Osteoblast (primary cell): ENCODE measurements at places on chromosomes 16 and 17. TPM values are rescaled to one million over a fixed set of nuclear protein-coding genes. Genes with fewer than 3 reads are reported as not detected.

TAT gene
- under 0.01 TPM in 1 of 2 replicates, not detected in the other for total RNA-seq

CSH1 gene
- not detected in 2 replicates for total RNA-seq

ETV4 gene
- total RNA-seq, result 0.72 and 1.2 TPM in 2 replicates

FA2H gene
- not detected in 2 replicates for total RNA-seq

HCRT gene
- not detected in 2 replicates for total RNA-seq

ITGA2B gene
- total RNA-seq, result 0.59 TPM in 1 of 2 replicates, not detected in the other

HOXB9 gene
- not detected in 2 replicates for total RNA-seq

OTOP3 gene
- total RNA-seq, result not detected in 2 replicates

NACA2 gene
- under 0.01 TPM in 1 of 2 replicates, not detected in the other for total RNA-seq

HOXB1 gene
- not detected in 2 replicates for total RNA-seq

- peak; percentile 85 for DNase-seq
These were observed 8.7 kb downstream of the SMTNL2 start for GRCh38 chr17:4593021-4593421.

DNA sequence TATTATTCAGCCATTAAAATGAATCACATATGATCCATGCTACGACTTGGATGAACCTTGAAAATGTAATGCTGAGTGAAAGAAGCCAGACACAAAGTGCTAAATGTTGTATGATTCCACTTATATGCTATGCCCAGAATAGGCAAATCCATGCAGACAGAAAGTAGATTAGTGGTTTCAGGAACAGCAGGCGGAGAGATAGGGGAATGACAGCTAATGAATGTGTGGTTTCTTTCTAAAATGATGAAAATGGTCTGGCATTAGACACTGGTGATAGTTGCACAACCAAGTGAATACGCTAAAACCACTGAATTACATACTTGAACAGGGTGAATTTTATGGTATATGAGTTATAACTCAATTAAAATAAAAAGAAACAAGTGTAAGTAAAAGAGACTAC, 121.8 kb upstream of the NOG start:
- no peak for DNase-seq

GRCh38 chr17:68334393-68334792, 43.1 kb downstream of the ARSG start:
- peak; percentile 76 for DNase-seq

DNA sequence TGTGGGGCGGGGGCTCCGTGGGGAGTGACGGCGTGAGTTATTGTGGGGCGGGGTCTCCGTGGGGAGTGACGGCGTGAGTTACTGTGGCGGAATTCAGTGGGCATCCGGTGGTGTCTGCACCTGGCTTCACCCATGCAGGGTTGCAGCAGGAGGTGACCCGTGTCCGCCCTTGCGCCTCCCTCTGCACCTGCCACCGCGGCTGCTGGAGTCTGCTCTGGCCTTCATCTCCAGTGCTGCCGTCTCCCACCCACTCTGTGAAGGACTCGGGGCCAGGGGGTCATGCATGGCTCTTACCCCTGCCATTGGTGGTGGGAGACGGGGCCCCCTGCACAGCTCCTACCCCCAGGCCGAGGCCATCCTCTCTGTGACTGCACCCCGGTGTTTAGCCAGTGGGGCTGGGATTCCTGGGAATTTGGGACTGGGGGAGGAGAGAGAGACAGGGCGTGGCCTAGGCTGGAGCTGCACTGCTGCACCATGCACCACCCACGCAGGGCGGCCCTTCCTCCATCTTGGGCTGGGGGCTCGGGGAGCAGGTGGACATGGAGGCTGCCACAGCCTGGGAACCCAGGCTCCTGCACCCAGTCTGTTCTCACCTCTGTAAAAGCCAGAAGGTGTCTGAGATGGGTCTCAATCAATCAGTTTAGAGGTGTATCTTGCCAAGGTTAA, 1.3 kb upstream of the PABPN1L start:
- DNase-seq, result no peak

- DNase-seq, result no peak
These were observed 31.6 kb downstream of the IFT140 start for GRCh38 chr16:1580256-1580655.

DNA sequence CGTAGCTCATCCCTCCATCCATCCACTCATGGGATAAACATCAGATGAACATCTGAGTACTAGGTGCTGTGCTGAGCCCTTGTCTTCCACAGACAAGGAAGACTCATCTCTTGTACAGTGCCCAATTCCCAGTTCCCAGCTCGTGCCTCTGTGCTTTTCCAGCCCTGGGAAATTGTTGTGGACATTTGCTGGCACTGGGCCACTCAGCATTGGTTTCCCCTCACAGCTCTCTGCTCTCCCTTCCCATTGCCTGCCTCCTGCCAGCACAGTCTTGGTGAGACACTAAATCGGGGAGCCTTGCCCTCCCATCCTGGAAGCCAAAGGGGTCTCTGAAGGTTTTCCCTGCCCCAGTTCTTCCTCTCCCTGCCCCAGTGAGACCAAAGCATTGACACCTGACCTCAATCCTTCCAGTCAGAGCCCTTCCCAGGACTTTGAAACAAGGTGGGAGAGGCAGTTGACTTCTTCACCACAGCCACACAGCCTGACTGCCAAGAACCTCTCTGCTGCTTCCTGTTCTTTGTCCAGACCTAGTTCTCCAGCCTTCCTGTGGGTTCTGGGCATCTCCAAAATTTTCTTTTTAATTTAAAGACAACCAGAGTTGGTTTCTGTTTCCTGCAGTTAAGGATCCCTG, 50.2 kb downstream of the WSB1 start:
- DNase-seq, result no peak

GRCh38 chr17:19386051-19386929, 700 bp downstream of the MFAP4 start:
- peak; percentile 95 for DNase-seq

GRCh38 chr17:59353106-59353854, 21.8 kb downstream of the YPEL2 start:
- DNase-seq, result no peak

- DNase-seq, result peak; percentile 27
These were observed 6.7 kb downstream of the MNT start for GRCh38 chr17:2393954-2394749.

DNA sequence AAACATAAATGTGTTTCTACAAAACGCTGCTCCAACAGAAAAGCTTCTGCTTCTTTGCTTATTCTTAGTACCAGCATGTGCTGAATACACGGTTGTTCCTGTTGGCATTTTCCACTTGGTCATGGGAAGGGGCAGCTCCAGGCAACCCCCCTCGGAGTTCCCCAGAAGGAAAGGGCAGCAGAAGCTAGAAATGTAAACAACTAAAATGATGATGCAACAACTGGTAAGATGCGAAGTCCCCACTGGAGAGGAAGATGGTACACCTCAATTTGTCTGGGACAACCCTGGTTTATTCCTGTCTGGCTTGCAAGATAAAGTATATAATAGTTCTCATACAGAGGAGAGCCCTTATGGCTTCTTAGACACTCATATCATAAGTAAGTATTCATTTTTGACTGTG, 9.2 kb upstream of the CCL13 start:
- no peak for DNase-seq

DNA sequence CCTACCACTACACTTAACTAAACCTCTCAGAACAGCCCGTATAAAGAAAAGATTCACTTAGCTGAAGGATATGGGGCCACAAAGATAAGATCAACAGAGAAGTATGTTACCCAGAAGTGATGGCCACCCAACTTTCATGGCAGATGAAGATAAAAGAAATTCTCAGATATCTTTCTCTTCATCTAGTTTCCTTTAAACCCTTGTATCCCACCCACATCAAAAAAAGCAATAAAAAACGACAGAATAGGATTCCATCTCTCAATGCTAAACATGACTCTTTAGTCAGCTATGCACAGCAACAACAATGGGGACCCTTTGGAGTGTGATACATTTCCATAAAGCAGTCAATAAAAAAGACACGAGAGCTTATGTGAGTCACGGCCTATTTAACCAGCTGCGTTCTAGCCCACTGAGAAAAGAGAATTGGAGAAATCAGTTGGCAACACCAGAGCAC, 86.6 kb downstream of the SNX11 start:
- DNase-seq, result peak; percentile 92

DNA sequence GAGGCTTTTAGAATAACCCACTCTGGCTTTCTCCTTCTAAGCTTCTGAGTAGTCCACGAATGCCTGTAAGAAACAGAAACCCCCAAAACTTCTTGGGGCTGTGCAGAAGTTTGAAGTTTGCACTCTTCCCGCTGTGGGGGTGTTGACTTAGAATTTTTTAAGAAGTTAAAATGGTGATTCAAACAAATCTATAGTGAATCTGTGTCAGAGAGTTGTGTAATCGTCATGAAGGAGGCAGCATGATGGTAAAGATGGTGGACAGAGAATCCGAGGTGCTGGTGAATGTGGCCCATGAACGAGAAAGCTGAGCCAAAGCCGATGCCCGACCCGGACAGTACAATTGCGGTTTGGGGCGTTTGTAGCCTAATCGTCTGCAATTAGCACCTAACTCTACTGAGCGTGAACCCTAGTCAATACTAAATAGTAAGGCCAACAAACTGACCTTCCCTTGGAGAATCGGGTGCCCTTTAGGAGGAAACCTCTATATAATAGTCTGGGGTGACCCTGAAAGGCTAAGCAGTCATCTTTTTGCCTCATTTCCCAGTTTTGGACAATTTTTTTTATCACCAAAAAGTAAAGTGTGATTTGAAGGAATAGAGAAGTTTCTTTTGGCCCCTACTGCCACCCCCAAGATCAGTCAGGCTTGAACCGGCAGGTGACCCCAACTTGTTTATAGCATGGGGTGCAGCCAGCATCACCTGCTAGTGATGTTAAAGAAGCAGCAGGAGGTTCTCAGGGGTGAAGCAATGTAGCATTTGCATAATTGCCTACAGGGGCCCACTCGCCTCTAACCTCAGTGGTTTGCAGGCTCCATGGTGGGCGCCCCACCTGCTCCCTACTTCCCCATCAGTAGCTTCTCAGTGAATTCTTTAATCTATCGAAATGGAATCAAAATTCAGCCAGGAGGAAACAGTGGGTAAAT, 11.2 kb downstream of the IRF8 start:
- no peak for DNase-seq

- no peak for DNase-seq
These were observed 71.2 kb upstream of the GRIN2A start for GRCh38 chr16:10253409-10253808.

- peak; percentile 85 for DNase-seq
These were observed 18.1 kb downstream of the KATNB1 start for GRCh38 chr16:57753448-57754353.

- DNase-seq, result peak; percentile 78
These were observed 7.6 kb upstream of the ARHGAP27 start for GRCh38 chr17:45440161-45440778.

- no peak for DNase-seq
These were observed 13.9 kb upstream of the PMP22 start for GRCh38 chr17:15278924-15279477.

- peak; percentile 97 for DNase-seq
These were observed 79.9 kb upstream of the CBX4 start for GRCh38 chr17:79919164-79919585.

- no peak for DNase-seq
These were observed 352 bp downstream of the MARF1 start for GRCh38 chr16:15642557-15643047.
